ENCODE measurements at places on chromosomes 5 and 9.

GRCh38 chr9:128091144-128091543 is 23.1 kb downstream of the SLC25A25 start:
- DNase-seq, result no peak

GRCh38 chr5:88203981-88204750 is 64.5 kb downstream of the TMEM161B start:
- no peak for DNase-seq

DNA sequence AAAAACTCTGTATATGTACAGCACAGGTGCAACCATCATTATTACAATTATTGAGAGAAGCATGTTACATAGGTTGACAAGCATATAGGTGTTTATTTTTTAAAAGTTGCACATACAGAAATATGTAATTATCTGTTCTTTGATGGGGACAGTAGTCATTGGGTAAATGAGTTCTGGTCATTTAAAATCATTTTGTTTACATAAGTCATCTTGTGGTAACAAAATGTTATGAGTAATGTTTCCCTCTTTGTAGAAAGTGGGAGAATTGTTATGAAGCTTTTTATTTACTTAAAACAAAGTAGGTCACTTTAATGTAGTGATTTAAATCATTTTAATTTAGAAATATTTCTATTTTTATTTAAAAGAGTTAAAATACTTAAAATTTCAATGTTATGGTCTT is 33.8 kb upstream of the FBXL17 start:
- no peak for DNase-seq

DNA sequence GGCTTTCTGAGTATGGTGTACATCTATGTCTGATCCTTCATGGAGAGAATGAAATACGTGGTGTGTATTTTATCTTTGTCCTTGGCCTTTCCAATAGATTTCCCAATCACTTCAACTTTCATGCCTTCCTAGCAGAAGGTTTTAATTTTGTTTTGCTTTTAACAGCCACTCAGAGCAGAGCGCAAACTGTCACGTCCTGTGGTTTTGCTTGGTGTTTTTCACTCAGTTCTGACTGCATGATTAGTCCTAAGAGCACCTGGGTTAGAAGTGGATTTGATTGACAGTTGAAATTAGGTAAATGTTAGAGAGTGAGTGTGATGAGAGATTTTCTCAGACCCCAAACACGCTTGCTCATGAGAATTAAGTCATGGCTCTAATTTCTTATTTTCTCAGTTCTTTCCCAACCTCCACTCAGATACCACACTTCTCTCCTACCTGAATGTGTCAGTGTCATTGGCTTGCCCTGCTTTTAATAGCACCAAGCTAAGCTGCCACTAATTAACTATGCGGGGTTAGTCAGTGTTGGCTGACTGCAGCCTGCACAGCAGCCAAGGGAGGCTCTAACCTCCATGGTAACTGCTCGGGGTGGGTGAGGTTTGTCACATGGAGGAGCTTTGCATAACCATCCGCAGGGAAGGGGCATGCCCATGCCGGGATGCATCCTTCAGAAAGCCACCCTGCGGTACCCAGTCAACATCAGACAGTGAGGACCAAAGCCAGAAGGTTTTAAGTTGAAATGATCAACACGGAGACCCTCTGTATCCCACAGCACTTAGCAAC is 173.4 kb downstream of the NR3C1 start:
- no peak for DNase-seq

DNA sequence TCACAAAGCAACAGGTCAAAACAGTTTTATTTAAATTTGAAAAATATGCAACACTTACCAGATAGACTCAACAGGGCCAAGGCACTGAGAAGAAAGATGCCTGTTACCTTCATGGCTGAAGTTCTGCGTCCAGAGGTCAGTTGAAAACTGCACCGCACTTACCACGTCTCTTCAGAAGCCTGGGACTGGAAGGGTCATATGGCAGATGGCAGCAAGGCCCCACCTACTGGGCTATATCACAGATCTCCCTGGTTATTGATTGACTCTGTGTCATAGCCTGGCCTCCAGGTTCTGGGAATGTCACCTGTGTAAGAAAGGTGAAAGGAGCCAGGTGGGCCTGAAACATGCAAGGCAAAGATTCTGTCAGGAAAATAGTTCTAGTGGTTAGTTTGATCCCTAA is at the start of gene SPINK1:
SPINK1 (minus strand) TSS at position 207 of the 400 bp plus-strand sequence; CDS start at position 113, 94 bp downstream.
- DNase-seq, result no peak

- no peak for DNase-seq
Measured at GRCh38 chr9:113669522-113670115, 206.1 kb downstream of the RGS3 start.

GRCh38 chr9:88523056-88523455 is 11.9 kb upstream of the NXNL2 start:
- DNase-seq, result no peak

Data from erythroblast (primary cell).